ENCODE measurements at places on chromosomes 5 and 9.

DNA sequence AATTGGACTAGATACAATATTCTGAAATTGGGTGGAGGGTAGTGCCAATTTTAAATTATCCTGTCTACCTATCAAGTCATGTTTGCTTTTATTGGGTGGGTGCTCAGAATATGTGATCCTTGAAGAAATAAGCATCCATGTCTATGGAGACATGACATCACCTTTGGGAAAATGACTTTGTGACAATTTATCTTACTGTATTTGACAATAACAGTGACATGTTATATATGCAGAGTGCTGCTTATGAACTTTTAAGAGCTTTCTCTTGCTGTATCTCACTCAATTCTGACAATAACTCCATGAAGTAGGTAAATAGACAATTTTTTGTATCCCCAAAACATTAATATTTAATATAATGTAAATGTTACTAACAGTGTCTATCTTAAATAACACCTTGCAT lies 15.1 kb upstream of the ACTBL2 start:
- no peak for DNase-seq

DNA sequence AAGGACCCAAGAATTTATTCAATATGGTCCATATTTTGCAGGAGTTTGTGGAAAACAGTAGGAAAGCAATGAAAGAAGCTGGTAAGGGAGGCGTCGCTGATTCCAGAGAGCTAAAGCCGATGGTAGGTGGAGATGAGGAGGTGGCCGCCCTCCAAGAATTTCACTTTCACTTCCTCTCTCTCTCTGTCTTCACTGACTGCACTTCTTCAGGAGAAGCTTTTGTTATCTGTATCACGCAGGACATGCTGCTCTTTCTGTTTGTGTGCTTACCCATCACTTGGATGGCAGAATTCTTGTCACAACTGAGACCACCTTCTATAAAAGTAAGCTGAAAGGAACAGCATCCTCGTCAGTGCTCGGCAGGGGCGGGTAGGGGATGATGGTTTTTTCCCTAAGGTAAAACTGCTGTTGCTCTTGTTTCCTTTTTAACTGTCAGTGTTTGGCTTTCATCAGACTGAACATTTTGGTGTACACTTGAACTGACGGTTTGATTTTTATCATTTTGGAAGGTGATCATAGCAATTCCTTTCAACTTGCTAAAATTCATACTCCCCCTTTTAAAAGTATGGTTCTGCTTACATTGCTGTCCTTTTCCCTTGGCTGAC lies 62.4 kb upstream of the FSD1L start:
- no peak for DNase-seq

GRCh38 chr5:129244478-129244877 lies 149.9 kb downstream of the ISOC1 start:
- peak; percentile 49 for DNase-seq

DNA sequence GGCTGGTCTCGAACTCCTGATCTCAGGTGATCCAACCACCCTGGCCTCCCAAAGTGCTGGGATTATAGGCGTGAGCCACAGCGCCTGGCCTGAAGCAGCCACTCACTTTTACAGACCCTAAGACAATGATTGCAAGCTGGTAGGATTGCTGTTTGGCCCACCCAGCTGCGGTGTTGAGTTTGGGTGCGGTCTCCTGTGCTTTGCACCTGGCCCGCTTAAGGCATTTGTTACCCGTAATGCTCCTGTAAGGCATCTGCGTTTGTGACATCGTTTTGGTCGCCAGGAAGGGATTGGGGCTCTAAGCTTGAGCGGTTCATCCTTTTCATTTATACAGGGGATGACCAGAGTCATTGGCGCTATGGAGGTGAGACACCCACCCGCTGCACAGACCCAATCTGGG lies 1.5 kb downstream of the CA9 start:
- no peak for DNase-seq

DNA sequence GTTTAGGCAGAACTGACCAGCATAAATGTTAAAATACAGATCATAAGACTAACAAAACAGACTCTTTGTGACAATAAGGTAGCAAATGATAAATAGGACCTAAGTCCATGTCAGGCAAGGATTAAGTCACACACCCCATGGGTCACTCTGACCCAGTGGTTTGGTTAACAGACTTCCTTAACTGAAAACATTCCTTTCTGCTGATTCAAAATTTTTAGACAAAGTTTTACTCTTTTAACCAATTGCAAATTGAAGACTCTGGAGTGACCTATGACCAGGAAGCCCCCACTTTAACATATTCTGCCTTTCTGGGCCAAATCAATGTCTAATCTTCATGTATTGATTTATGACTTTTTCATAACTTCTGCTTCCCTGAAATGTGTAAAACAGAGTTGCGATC lies 4.9 kb upstream of the NXNL2 start:
- DNase-seq: no peak

- DNase-seq: no peak
These were observed 20.2 kb upstream of the CDC23 start for GRCh38 chr5:138233280-138233679.

- no peak for DNase-seq
These were observed 44.7 kb downstream of the RGS3 start for GRCh38 chr9:113508111-113508749.

GRCh38 chr5:4882186-4882585 lies 257.9 kb upstream of the ADAMTS16 start:
- no peak for DNase-seq

DNA sequence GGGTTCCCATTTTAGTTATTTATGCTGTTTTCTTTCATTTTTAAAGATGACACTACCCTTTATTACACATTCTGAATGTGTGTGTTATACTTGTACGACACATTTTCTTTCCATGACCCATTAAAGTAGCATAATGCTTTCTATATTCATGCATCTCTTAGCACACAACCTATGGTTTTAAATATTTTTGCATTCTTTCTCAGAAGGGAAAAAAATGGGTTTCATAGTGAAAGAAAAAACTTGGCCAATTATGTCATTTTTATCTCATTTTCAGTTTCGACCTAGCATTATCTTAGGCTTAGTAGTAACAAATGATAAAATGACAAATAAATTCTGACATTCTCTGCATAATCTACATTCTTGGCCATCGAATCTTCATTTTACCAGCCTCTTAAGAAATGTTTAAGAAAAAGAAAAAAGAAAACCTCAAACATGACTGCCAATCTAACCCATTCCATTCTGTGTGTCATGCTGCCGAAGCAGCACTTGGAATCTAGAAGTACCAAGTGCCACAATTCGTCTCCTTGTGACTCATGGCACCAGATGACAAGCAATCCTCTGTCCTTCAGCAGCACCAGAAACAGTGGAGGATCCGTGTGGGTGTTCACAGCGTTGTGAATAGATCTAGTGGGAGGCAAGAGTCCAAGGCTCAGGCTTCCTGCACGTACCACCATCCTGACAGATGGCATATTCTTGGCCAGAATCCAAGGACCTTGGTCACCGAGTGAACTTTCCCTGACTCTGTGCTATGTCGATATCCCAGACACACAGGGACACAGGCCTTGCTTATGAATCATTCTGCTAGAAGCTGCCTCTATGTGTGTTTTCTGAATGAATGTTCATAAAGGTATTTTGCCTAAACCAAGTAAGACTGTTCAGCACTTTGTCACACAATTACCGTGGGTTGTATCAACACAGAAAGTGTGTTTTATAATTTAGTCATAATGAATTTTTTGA lies 502.7 kb downstream of the NR2F1-AS1 start:
- peak; percentile 85 for DNase-seq

GRCh38 chr9:126173401-126173800 lies 153.2 kb upstream of the MVB12B start:
- DNase-seq: no peak

- no peak for DNase-seq
These were observed 195.5 kb downstream of the DRD1 start for GRCh38 chr5:175248416-175248905.

DNA sequence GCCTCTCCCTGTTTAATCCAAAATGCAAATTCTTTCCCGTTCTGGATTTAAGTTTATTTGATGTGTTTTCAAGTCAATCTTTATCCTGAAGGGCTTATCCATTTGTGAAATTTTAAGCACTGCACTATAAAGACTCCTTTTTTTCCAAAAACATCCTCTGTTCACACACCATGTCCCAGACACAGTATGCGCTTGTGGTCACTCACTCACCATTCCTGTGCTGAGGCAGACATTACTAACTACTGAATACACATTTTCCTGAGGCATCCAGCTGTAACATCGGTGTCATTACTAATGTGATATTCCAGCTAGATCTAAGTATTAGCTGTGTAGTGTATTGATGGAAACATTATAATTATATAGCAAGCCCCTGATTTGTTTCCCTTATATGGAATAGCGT lies 298.4 kb downstream of the KCTD16 start:
- DNase-seq: no peak

DNA sequence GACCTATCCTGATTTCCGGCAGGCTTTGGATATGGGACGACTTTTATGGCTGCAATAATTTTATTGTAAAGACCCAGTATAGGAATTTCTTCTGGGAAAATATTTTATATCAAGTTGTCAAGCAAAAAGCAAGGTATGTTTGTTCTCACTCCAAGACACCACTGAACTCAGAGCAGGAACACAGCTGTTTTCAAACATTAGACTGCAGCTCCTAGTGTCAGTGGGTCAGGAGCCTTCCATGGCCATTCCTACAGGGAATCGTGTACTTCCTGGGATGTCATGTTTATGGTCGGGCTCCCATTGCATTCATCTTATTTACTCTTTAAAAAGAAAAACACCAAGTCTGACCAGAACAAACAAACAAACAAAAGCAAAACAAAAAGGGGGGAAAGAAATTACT lies 225.3 kb downstream of the TSSK1B start:
- DNase-seq: no peak

DNA sequence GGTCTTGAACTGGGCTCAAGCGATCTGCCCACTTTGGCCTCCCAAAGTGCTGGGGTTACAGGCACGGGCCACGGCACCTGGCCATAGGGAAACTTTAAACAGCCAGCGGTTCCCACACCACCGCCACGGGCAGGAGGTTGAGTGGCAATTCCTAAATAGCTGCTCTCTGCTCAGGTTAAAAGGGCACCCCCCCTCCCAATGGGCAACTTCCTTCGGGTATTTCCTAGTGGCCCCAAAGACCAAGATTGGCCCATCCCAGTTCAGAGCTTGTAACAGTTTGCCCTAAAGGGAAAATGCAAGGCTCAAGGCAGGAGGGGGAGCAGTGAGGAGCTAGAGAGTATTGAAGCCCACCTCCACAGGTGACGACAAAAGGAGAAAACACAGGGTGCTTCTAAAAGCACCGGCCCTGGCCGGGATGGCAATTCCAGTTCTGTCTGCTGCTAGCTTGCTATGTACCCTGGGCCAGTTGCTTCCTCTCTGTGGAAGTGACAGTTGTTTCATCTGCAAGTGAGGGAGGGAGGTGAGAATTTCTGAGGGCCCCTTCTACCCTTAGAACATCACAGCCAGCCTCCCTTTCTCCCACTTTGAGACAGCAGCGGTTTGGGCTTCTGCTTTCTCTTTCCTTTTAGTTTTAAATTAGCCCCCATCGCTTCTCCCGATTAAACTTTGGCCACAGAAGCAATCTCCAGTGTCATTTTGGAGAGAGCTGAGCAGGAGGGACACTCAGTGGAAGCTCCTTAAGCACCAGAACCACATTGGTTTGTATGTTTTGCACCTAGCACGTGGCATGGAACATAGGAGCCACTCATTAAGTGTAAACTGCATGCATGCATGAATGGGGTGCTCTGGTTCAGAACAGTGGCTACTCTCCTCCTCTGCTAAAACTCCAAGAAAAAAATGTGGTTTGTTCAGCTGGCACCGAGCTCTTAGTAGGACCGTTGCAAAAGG lies 17.3 kb upstream of the TNIP1 start:
- no peak for DNase-seq

DNA sequence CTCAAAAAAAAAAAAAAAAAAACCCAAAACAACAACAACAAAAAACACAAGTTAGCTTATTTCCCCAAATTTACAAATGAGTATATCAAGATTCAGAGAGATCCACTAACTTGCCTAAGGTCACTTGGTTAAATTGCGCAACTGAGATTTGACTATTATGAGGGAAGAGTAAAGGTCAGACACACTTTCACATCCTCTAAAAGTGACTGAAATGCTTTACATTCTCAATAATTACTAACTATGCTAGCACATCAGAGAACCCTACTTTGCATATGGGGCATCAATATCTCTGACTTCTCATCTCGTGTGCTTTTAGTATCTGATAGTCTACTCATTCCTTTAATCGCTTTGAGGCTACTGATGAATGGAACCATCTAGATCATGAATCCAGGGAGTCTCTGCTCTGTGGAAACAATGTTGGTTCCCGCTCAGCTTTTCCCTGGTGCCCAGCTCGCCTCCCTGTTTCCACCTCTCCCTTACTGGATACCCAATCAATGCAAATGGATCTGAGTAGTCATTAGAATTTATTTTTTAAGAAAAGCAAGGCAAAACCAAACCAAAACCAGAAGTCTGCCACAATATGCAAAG lies 182.1 kb upstream of the TRIM32 start:
- DNase-seq: no peak

- DNase-seq: no peak
These were observed 17.3 kb upstream of the TGFBI start for GRCh38 chr5:136011414-136012001.

DNA sequence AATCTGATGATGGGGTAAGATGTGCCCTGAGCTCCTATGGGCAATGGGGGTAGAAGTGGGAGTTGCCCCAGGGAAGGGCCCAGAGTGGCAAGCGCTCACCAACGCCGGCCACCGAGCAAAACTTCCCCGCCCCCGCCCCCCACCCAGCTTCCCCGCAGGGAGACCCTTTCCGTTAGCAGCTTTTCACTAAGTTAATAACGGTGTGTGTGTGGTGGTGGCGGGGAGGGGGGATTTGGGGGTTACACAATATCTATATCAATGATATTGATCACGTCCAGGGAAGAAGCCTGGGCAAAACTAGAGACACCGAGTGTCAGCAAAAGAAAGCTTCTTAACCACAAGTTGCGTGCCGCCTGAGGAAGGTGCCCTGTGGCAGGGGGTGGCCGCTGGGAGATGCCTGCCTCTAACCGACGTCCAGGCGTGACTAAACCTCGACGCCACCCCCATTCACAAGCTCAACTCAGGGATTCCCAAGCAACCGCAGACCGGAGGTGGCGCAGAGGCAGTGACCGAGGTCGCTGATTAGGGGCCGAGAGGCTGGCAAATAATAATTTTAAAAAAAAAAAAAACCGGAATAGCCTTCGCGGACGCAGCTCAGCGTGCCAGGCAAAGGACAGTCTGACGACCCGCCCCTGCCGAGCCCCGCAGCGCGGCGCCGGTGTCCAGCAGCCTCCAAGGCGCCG lies 222.6 kb downstream of the MEF2C start:
- DNase-seq: no peak

- no peak for DNase-seq
These were observed 144.9 kb downstream of the CDK5RAP2 start for GRCh38 chr9:120435091-120435490.

- DNase-seq: no peak
These were observed 488.0 kb downstream of the PRELID2 start for GRCh38 chr5:145347026-145347616.

GRCh38 chr5:158988987-158989730 lies 110.6 kb downstream of the EBF1 start:
- no peak for DNase-seq

- no peak for DNase-seq
These were observed 33.8 kb upstream of the ACO1 start for GRCh38 chr9:32350682-32351081.

Measured in AG04449 (cell line).